MV-4-11 (cell line): ENCODE measurements at places on chromosomes 12 and 14.

DNA sequence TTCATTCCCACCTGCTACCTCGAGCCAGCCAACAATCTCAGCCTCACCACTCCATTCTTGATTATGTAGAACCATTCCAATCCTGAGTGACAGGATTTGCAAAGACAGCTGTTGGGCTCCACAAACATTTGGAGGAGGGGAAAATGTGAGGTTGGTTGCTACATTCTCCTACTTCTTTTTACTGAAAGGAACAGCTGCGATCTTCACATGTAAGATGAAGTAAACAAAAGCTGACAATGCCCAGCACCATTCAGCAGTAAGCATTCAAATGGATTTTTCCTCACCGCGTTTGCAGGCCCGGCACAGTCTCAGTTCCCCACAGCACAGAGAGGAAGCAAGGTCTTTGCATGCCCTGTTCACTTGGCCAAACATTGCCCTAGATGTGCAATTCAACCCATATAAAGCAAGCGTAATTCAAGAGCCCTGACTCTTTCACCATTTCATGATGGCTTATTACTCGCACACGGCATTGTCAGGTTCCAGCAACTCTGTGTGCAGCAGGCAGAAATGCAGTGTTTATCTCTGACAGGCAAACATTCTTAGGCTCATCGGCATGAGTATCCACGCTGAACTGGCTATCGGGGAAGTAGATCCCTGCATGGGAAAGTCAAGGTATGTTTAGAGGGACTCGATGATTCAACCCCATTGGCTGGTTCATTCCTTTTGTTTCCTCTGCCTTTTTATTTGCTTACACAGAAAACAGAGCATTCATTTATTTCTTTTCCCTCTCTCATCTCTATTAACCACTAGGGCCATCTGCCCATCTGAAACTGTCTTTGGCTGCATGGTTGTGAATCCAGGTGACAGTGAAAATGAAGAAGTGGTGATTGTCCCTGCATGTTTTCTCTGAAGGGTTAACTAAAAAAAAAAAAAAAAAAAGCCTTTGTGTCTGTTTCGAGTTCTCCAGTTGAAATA is 236.1 kb upstream of the PLEKHG7 start:
- DNase-seq: peak; percentile 90

DNA sequence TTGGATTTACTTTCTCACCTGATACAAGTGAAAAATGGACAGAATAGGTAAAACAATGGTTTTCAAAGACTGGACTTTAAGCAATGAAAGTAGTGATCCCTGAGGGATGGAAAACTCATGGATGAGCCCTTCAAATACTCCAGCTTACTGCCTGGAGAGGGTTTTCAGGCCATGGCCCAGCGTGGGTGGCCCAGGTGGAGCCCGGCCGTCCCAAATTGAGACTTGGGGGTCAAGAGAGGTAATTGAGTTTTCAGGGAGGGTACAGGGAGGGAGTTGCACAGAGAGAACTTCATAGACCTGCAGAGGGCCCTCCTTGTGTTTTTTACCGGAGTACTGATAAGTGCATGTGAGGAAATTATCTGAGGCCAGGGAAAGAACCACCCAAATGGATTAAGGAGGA is 37.2 kb downstream of the RAN start:
- DNase-seq: no peak

DNA sequence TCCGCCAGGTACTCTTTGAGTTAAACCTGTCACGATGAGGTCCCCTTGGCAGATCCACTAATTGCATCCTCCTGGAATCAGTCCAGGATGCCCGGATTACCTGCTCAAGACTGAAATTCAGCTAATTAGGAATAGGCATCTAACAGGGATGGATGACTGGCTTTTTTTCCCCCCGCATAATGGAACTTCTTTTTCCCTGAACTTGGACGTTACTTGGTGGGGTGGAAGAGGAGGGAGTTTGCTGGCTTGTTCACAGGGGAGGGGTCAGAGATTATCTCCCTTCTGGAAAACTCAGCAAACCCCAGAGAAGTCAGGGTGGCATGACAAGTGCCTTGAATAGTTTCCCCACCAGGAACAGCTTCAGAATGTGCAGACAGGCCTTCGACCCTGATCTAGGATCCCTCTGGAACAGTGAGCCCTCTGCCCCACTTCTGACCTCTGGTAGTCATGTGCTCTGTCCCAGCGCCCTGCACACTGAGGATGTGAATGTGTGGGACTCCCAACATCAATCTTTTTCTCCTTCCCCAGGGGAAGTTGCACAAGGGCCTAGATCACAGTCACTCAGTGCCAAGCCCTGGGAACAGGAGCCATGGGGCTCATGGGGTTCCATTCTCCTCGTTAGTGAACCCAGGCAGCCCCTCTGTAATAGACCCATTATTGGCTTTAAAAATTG is 142.5 kb downstream of the SMOC1 start:
- peak; percentile 40 for DNase-seq

DNA sequence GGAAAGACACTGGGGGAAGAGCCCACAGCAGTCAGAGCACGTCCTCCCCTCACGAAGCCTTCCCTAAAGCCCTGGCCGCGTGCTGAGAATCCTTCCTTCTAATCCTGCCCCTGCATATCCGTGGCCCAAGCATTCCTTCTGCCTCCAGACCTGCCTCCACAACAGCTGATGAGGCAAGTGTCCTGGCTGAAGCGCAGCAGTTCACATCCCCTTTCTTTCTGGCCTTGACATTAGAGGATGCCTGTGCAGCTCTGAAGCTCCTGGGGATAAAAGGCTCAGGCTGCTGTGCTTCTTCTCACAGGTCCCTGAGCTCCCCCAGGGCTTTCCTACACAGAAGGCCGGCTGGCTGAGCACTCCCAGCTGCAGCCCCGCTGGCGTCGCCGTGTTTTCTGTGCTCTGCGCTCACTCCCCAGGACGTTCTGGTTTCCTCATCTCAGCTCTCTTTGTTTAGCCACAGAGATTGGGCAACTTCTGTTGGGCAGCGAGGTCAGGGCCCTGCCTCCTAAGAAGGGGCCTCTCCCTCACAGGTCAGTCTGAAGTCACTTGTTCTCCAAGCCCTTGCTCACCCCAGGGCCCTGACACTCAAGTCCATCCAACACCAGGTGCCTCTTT is 45.8 kb downstream of the NINJ2 start:
- DNase-seq: peak; percentile 91

DNA sequence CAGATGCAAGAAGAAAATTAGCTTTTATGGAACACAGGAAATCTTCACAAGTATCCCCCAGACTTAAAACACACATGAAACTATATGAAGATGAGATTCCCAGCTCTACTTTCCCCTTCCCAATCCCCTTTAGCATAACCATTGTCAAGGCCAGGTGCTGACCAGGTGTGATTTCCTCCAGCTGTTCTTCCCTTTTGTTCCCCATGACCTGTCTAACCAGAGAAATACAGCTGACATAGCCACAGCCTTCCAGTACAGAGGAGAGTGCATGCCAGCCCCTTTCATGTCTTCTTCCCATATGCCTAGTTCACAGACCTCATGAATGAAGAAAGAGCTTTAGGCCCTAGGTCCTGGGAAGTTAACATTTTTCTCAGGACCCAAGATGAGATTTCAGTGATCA is 43.5 kb upstream of the FKBP4 start:
- no peak for DNase-seq

DNA sequence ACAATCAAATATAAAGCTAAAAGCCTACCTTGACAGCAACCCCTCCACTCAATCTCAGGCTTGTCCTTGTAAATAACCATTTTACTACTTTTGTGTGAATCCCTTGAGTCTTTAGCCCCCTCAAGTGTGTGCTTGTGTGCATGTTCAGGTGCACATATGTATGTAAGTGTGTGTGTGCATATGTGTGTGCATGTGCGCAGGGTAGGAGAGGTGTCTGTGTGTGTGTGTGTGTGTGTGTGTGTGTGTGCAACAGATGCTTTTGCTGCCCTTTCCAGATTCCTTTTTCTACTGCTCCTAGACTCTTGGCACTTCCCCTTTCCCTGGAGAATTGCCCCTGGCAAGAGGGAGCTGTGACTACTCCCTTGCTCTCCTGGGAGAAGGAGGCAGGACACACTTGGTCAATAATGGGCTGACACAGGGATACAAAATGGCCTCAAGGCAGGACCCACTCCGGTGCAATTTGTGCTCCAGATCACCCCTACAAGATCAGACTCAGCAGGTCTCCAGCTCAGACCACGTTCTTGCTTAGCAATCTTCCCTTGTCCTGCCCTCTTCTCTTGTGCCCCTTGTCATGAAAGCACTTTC is 73.4 kb downstream of the IFNG start:
- DNase-seq: no peak

- peak; percentile 56 for DNase-seq
Observed at GRCh38 chr14:74302152-74302628, 544 bp downstream of the ABCD4 start.

DNA sequence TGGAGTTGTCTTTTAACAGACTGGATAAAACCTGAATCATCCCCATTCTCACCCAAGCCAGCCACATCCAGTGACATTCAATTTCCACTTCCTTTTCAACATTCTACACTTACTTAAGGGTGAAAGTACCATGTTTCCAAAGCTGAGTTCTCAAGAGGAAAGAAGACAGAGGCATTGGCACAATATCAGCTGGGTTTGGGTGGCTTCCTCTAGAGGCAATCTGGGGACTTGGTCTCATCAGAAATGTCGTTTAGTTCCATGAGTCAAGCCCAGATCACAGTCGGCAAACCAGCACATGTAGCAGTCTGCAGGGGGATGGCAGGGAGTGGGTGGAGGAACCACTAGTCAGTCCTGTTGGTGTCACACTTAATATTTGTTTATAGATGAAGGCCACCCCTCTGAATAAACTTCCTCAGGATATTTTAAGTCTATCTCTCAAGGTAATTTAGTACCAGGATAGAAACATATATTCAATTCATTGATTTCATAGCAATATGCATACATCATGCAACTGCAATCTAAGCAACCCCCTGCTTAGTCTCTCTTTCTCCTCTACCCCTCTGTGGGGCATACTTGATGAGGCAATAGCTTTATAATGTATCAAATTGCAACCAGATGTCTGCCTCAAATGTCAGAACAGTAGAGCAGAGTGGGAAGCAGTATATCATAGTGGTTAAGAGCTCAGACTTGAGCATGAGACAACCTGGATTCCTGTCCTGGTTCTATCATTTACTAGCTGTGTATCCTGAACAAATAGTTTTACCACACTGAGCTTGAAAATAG is 3.0 kb downstream of the SRRM4 start:
- DNase-seq: no peak

DNA sequence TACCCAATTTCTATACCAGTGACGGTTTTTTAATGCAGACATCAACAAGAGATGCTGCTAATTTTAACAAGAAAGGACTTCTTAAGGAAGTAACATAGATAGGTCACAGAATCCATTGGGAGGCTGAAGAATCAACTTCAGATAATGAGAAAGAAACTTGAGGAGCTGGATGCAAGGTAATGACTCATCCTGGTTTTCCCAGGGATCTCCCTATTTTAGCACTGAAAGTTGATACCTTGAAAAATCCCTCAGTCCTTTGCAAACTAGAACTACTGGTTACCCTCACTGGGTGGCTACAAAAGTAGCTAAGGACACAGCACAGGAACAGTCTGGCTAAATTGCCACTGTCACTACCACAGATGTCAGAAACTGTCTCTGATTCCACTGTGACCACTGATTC is 561.9 kb downstream of the FLRT2 start:
- DNase-seq: no peak

- no peak for DNase-seq
Observed at GRCh38 chr12:120347766-120348165, 20.2 kb upstream of the PLA2G1B start.

DNA sequence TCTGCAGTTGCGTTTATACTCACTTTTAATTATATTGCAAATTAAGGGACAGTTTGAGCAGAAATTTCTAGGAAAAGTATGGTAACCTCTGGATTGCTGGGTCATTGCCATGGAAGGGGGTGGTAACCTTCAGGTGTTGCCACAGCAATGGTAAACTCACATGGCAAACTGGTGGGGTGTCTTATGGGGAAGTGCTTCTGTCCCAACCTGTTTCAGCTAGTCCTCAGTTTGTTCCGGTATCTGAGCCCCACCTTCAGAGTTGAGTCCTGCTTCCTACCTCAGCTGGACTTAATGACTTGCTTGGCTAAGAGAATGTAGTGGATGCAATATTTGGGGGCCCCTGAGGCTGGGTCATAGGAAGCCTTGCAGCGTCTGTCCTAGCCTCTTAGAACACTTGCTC is 7.3 kb upstream of the CLMN start:
- DNase-seq: peak; percentile 43

- DNase-seq: no peak
Observed at GRCh38 chr14:99908653-99909250, 115.5 kb downstream of the EML1 start.

GRCh38 chr12:27551172-27551840 is 27.3 kb downstream of the PPFIBP1 start:
- no peak for DNase-seq

DNA sequence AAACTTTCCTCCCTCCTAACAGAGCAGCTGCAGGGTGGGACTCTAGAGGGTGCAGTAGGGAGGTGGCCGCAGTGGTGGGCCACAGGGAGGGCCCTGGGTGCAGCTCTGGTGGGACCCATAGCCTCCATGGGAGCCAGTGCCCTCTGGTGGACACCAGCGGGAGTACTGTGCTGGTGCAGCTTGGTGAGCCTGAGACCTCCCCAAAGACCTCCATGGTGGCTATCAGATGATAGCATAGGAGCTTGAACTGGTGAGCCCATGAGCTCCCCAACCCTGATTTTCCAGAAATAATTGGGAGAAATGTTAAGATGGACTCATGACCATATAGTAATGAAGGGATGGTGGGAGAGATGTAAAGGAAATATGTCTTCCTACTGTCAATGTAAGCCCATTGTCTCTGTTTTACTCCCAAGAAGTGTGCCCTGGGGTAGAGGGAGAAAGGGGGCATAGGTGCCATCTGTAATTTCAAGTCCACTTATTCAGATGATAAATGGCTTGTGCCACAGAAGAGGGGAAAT is 98.7 kb downstream of the GAS2L3 start:
- peak; percentile 13 for DNase-seq

GRCh38 chr14:72731252-72732020 is 162.5 kb downstream of the DPF3 start:
- no peak for DNase-seq

DNA sequence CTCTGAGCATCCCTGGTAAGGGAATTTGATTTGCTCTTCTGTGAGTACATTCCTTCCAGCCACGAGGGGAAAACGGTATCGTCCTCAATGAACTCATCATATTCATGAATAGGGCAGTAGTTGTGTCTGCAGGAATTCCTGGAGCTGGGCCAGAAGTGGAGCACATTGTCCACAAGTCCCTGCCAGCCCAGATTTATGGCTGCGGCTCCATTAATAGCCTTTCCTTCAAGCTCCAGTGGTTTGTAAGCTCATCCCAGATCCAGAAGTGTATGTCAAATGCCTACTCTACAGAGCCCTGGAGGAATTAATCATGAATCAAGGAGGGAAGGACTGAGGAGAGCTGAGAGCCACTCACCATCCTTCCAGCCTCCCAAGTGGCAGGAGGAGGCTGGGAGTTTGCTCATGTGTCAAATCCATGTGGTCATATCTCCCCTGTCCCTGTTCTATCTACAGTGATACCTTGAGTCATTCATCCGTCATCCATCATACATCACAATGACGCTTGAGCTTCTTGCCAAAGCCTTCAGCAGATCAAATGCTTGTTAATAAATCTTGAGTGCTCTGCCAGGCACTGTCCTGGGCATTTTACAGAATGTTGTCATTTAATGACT is 65.5 kb downstream of the SVOP start:
- DNase-seq: no peak

DNA sequence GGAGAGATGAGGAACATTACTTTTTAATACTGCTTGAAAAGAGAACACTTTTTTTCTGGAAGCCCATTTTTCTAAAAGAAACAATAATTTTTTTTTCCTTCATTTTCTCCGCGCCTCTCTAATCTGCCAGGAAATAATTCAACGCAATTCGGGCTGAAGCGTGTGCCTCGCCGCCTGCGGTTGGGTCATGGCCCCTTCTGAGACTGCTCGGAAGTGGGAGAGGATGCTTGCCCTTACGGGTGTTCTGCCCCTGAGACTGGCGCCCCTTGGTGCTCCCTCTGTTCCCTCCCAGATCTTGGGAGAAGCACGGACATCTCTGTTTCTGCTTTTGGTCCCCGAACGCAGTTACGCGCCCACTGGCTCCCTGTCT is 332 bp upstream of the TBC1D30 start:
- DNase-seq: no peak
